Caudate nucleus (tissue), 63 donors: ENCODE measurements at places on chromosomes 3 and 15.
A peak's percentile ranks its signal among the peaks of the same experiment; 100 is the strongest.

DNA sequence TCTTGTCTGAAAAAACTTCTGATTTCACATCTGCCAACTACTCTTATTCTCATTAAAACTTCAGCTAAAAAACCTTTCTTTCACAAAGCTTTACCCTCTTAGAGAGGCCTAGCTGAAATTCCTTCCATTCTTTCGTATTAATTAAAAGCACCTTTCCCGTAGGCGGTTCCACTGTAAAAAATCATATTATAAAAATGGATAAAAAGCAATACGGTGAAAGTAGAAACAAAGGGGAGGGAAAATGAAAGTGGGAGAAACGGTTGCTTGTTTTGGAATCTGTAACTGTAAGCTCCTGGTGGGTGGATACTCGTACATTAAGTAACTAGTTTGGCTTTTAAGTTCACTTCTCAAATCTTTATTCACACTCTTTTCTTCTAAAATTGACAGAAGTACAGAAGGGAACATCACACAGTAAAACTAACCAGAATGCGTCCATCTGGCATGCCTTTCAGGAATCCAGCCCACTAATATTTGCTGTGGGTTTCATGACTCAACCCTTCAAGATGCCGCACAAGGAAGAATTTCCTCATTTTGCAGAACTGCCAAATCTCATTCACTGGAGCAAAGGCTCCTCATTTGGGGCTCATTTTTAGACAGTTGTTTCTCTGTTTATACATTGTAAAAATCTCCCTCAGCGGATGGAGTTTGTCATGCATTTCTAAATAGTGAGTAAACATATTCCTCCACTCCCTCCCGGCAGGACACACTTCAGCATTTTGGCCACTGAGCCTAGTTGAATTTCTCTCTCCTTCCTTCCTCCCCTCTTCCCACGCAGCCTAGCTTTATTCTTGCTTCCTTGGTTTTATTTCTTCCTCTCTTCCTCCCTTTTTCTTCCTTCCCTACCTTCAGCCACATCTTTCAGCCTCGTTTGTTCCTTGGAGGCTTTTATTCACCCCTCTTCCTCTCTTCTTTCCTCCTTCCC is 419.5 kb upstream of the NAALADL2 start:
- no peak for DNase-seq

DNA sequence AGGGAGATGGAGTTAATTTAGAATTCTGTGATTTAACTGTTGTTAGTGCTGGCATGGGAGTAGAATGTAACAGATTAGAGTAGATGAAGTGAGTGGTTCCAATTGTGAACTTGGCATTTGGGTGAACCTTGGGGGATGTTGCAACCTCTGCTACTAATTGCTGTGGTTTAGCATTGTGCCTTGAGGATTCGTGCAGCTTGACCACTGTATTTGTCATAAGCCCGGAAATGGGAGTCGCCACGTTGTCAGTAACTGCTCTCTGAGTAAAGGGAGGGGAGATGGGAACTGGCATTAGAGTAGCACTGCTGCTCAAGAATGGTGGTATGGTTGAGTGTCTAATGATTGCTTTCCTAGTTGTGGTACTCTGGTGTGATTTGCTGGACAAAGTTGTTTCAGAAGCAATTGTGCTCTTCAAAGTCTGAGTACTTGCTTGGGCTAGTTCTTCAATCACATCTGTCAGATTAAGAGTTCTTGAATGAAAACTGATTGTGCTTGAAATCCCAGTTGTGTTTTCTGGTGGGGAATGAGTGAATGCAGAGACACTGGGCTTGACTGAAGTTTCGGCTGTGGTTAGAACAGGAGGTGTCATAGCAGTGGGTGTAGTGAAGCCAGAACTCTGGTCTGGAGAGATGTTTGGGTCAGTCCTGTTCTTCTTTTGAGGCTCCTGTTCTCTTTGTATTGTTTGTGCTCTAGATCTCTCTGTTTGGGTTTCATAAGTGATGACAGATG is 15.4 kb downstream of the IGSF10 start:
- DNase-seq: no peak

DNA sequence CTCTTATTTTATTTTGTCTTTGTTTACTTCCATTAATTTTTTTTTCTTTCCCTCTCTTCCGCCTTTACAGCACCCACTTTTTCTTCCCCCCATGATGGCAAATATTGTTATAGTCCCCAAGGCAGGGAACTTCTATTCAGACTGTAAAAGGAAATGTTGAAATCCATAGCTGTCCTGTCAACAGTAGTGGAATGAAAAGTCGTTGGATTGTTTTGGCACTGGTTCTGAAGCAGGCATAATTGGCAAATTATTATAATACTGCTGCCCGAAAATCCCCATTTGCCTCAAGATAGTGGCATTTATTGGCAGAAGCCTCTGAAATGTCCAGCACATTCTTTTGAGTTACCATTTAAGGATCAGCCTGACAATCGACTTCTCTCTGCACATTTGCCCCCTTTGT is 150.6 kb downstream of the TPRG1 start:
- DNase-seq: no peak

- no peak for DNase-seq
Measured at GRCh38 chr3:143914257-143914656, 57.4 kb upstream of the DIPK2A start.

DNA sequence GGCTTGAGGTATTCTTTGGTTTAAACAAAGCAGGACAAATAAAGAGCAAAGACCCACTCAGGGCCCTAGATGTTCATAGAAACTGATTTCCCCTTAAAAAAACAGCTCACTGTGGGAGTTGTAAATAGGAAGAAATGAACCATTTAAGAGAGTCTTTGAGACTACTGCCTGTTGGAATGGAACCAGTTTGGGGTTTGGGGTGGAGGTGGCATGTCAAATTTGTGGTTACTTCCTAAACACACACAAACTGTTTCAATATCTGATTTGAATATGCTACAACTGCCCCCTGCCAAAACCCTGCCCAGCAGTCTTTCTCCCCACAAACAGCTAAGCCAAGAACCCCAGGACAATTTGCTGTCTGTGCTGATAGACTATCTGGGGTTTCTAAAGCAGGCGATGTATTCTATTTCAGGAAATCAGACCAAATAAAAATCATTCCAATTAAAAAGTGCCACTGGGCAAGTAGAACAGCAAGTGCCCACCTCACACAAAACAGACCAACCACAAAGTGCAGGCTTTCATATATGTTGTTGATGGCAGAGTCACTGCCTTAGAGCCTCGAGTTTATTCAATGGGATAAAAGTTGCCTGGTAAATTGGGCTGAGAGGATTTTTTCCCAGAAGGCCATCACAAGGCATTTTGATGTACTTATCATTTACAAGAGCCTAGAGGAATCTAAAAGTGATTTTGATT is 293.9 kb upstream of the PROK2 start:
- DNase-seq: no peak

GRCh38 chr3:134351427-134351826 is 22.8 kb downstream of the AMOTL2 start:
- no peak for DNase-seq

GRCh38 chr3:1292571-1293071 is 199.8 kb downstream of the CNTN6 start:
- no peak for DNase-seq

GRCh38 chr15:62249501-62249900 is 84.4 kb upstream of the C2CD4B start:
- DNase-seq: no peak

DNA sequence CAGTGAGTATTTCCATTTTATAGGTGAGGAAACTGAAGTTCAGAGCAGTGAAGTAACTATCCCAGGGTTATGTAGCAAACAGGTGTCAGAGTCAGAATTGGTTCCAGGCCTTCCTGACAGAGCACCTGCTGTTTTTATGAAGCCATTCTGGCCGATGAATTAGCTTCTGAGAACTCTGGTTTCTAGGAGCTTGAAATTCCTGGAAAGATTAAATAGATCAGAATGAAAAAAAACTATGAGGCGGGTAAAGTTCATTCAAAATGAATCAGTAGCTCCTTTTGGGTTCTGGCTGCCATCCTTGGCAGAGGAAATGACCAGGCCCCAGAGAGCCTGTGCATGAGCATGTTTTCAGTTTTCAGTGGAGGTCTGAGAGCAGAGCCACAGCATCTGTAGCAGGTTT is 59.3 kb upstream of the CFAP161 start:
- DNase-seq: no peak

- DNase-seq: no peak
Measured at GRCh38 chr3:170602556-170602955, 16.7 kb upstream of the SLC7A14 start.

- no peak for DNase-seq
Measured at GRCh38 chr15:82106679-82107078, 60.9 kb upstream of the MEX3B start.

GRCh38 chr3:171508676-171509075 is 48.5 kb upstream of the TNIK start:
- no peak for DNase-seq

DNA sequence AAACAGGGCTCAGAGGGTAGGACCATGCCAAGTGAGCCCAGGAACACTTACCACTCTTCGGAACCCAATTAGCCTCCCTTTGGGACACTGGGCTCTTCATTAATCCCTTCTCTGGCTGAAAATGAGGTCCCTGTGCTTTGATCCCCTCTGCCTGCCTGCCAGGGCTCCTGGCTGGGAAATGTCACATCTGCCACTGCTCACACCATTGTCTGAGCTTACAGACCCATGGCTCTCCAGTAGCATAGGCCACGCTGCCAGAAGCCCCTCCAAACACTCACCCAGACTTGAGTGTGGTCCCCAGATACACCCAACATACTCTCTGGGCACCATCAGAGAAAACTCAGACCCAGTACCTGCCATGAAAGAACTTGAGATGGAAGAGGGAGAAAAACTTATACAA is 287.3 kb downstream of the XXYLT1 start:
- no peak for DNase-seq

GRCh38 chr15:101451846-101452245 is 37.7 kb downstream of the PCSK6 start:
- DNase-seq: no peak

DNA sequence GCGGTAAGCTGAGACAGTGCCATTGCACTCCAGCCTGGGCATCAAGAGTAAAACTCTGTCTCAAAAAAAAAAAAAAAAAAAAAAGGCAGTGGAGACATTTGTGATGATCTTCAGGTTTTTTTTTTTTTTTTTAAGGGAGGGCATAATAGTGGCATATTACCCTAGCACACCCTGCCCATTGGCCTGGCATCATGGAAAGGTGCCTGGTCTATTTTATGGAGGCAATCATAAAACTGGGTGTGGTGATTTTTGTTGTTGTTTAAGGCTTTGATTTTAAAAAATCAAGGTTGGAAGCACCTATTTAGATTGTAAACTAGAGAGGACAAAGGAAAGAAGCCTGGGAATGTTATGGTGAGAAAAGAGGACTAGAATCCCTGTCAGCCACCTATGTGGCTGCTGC is 6.0 kb downstream of the IQGAP1 start:
- DNase-seq: no peak

DNA sequence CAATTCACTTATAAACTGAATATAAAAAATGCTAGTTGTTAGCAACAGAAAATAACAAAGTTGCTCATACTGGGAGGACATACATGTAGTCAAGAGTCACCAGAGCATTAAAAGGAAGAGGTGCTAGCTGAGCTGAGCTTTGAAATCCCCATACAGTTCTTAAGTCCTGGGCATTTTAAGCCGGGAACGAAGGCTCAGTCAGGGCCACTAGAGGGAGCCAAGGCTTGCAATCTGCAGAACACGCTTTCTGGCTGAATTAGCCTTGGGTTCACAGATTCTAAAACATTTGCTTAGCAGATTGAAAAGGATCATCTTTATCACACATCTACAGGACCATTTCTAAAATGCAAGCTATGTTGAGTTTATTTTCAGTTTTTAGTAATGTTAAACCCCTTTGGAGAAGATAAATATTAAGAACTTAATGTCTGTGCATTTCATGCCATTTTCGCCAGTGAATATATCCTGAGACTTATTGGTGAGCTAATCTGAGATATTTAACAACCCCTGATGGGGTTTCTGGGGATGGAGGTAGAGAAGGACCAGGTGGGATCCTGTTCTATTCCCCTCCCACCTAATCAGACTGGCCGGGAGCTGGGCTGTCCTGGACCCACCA is 26.3 kb upstream of the MNS1 start:
- DNase-seq: no peak

DNA sequence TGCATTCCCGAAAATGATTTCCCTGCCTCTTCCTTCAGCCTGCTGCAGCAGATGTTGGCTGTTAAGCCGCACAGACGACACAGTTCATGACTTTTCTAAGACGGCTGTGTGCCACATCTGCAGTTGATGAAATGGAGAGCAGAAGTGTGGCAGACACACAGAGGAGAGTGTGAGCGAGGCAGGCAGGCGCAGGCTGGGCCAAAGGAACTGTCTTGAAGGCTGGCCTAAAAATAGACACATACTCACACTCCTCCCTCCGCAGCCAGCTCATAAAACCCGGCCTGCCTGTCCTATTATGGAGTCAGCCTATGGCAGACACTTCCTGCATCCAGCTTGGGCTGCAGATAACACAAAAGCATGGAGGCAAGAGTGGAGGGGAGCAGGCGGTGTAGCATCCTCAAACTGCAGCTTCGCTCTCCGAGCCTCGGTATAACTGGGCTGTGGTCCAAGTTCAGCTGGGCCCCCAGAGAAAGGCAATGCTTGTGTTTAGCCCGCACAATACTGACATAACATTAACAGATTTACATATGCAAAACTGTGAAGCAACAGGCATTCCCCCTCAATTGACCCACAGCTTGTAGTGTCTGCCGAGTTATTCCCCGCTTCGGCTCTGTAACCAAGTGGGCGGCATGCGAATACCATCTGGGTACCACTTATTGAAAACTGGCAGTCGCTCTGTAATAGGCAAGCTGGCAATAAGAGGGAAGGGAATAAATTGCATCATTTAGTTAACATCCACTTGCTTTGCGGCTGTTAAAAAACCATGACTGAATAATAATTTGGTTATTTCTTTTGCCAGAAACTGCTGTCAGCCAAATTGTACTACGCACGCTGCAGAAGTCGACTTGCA is 40.8 kb downstream of the FOXP1 start:
- peak; percentile 44 for DNase-seq

- no peak for DNase-seq
Measured at GRCh38 chr15:85100186-85100937, 118.7 kb downstream of the PDE8A start.

DNA sequence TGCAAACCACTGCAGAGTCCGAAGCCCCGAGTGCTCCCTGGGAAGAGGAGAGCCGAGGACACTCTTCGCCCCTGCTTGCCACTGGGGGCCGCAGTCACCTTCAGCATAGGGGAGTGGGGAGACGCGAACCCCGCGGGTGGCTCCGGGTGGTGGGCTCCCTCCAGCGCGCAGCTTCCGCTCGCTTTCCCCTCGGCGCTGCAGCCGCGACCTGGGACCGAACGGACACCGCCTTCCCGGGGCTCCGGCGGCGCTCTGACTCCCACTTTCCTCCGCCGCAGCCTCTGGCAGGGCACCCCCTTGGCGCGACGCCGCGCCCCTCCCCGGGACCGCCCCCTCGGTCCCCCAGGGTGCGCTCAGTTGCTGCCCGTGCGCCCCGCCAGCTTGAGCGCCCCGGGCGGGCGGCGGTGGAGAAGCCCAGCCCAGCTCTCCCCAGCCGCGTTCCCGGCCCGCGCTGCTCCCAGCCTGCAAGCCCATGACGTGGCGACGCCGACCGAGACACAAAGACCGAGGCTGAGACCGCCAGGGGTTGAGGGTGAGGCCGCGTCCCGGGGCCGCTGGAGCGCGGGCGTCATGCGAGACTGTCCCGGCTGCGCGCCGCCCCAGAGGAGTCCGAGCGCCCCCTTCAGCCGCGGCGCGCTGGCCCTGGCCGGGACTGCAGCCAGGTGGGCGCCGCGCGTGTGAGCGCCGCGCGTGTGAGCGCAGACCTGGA is at the start of gene MINAR1:
Gene MINAR1 (plus strand): TSS at position 701 of the 709 bp plus-strand sequence. CDS start 23,812 bp downstream, outside the sequence.
- no peak for DNase-seq
